Activated CD8-positive, alpha-beta memory T cell treated with anti-CD3 and anti-CD28 coated beads for 36 hours (primary cell): ENCODE measurements at places on chromosomes 13 and 19. TPM values are rescaled to one million over a fixed set of nuclear protein-coding genes. Genes with fewer than 3 reads are reported as not detected.

LRRC63 gene
- 0.48 TPM for total RNA-seq

GPR18 gene
- total RNA-seq, result 13.7 TPM

ZNF442 gene
- total RNA-seq, result 1.5 TPM

ATP12A gene
- total RNA-seq, result 4.5 TPM

ZNF491 gene
- 0.80 TPM for total RNA-seq

SERPINE3 gene
- total RNA-seq, result not detected

HRC gene
- not detected for total RNA-seq

ERFL gene
- 1.3 TPM for total RNA-seq

NKG7 gene
- total RNA-seq, result 848 TPM

PLPPR3 gene
- not detected for total RNA-seq

CBLC gene
- not detected for total RNA-seq

MISP gene
- total RNA-seq, result not detected

MYO16 gene
- total RNA-seq, result not detected

KL gene
- 0.19 TPM for total RNA-seq

ZNF799 gene
- total RNA-seq, result 3.8 TPM

SLC8A2 gene
- not detected for total RNA-seq

ZNF554 gene
- 1.7 TPM for total RNA-seq

C2CD4C gene
- total RNA-seq, result not detected

WDR87 gene
- total RNA-seq, result not detected

NUP62 gene
- 206 TPM for total RNA-seq

PIBF1 gene
- 19.8 TPM for total RNA-seq

ZNF562 gene
- 45.0 TPM for total RNA-seq

SLC7A10 gene
- total RNA-seq, result not detected

ZNF83 gene
- 25.9 TPM for total RNA-seq

N4BP2L2 gene
- 72.1 TPM for total RNA-seq

NBEA gene
- 0.15 TPM for total RNA-seq

GPC5 gene
- total RNA-seq, result 0.15 TPM

OR4F17 gene
- total RNA-seq, result not detected

MAG gene
- not detected for total RNA-seq

CCDC159 gene
- total RNA-seq, result 10.9 TPM

LYPD3 gene
- total RNA-seq, result 2.0 TPM

MED4 gene
- total RNA-seq, result 55.4 TPM

FUT1 gene
- total RNA-seq, result 0.06 TPM

PSG11 gene
- total RNA-seq, result not detected

CACNA1A gene
- total RNA-seq, result 0.44 TPM

ACP7 gene
- total RNA-seq, result not detected

WASF3 gene
- total RNA-seq, result 0.08 TPM

CACNG8 gene
- total RNA-seq, result not detected

JSRP1 gene
- 1.3 TPM for total RNA-seq

ELSPBP1 gene
- total RNA-seq, result not detected

CYP2A7 gene
- total RNA-seq, result not detected

ACER1 gene
- total RNA-seq, result not detected

LGI4 gene
- not detected for total RNA-seq

MARCHF2 gene
- total RNA-seq, result 10.3 TPM

CGB5 gene
- not detected for total RNA-seq

KLK12 gene
- total RNA-seq, result not detected

PSG1 gene
- not detected for total RNA-seq

MUC16 gene
- total RNA-seq, result not detected
